ENCODE measurements at places on chromosomes 5 and 9.
A peak's percentile ranks its signal among the peaks of the same experiment; 100 is the strongest.

DNA sequence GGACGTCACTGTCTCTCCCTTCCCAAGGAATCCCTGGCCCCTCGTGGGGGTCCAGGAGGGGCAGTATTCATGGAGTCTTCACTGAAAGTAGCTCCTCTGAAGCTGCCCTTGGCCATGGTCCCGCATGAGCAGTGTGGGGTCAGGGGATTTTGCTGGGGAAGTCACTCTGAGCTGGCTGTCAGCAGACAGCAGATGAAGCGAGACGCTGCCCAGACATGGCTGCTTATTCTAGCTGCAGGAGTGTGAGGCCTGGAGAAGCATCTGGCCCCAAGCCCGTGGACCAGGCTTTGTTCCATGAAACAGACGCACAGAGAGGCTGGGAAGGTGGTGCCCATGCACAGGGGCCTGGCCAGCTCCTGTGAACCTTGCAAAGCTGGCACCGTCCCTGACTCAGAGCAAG, 21.5 kb upstream of the ASS1 start:
- no peak for DNase-seq

GRCh38 chr9:20390400-20390799, 231.9 kb downstream of the MLLT3 start:
- no peak for DNase-seq

GRCh38 chr5:112693301-112693700, 44.4 kb upstream of the APC start:
- no peak for DNase-seq

GRCh38 chr9:126490214-126490631, 123.5 kb upstream of the LMX1B start:
- DNase-seq = no peak

DNA sequence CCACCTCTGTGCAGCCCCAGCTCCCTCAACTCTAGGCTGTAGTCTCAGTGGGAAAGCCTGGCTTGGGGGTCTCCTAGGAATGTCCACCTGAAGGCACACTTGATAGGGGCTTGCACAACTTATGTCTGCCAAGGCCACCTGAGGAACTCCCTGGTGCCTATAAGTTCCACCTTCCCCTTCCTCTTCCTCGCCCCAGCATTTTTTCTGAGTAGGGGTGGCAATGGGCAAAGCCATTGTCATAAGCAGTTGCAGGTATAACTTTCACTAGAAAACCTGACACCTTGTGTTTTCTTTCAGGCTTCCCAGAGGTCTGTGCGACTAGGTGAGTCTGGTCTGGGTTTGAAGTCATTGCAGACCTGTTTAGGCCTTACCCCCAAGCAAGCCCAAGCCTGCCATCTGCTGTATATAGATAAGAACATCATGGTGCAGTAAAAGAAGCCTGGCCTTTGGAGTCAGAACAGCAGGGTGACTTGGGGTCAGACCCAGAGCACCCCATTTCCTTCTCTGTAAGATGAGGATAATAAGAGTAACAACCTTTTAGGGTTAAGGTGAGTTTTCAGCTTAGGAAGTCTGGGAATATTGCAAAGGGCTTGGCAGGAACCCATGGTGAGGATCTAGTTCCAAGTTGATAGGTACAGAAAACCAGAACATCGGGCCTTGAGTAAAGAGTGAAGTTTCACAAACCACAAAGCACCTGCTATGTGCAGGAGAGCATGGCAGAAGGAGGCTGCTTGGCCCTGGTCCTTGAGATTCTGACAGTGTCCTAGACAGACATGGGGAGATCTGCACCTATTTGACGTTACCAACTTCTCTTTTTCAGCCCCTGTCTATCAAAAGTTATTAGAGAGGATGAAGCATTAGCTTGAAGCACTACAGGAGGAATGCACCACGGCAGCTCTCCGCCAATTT, 33.8 kb downstream of the TGFBI start:
- DNase-seq = no peak

DNA sequence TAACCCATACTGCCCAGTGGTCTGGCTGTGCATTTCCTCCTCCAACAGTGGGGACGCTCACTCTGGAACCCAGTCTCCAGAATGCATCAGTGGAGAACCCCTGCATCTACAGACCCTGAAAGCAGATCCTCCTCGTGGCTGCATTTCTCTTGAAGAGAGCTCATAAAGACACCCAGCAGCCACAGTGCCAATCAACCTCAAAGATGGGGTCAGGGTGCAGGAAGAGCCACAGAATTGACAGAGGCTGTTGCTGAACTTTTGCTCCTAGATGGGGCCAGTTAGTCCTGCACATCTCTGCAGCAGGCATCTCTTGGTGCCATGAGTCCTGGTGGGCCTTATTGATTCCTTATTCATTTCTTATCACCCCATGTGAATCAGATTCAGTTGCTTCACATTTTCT, 39.6 kb downstream of the ADRB2 start:
- DNase-seq = no peak

DNA sequence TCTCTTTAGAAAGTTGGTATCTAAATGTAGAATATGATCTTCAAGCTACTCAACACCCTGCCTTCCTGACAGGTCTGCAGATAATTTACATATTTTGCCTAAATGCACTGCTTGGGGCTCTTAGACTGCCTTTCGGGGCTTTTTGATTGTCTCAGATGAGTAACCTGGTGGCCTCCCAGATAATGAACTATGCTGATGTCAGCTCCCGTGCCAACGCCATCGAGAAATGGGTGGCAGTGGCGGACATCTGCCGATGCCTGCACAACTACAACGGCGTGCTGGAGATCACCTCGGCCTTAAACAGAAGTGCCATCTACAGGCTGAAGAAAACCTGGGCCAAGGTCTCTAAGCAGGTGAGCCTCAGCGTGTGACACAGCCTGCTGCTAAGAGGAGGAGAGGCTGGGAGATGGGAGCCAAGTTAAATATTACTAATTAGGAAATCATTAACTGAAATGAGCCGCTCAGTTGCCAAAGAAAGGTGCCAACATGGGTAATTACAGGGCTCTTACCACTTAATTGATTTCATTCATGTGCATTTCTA, 20.8 kb upstream of the CKMT2 start:
- DNase-seq = no peak

- DNase-seq = no peak
Observed at GRCh38 chr5:35133186-35133585, 85.4 kb upstream of the AGXT2 start.

- DNase-seq = peak; percentile 43
Observed at GRCh38 chr5:38426490-38426889, 130.0 kb downstream of the LIFR start.

- DNase-seq = no peak
Observed at GRCh38 chr9:113481176-113481787, 17.8 kb downstream of the RGS3 start.

- DNase-seq = no peak
Observed at GRCh38 chr5:157294407-157295091, 28.6 kb downstream of the CYFIP2 start.

GRCh38 chr9:78707080-78707479, 410.2 kb downstream of the PSAT1 start:
- DNase-seq = no peak

DNA sequence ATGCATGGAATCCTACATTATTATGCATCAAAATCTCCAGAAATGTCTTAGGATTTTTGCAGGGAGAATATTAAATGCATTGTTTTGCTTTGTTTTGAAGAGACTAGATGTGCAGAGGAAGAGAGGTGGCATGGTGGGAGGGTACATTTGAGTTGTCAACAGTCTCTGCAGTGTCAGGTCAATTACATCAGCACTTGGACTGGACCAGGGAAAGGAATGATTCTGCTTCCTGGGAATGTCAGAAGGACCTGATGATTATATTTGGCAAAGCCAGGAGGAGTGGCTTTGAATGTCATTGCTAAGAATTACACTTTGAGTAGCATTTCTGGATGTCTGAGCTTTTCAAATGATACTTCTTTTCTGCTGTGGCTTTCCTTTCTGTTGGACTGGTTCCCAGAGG, 17.5 kb upstream of the TMEFF1 start:
- no peak for DNase-seq

DNA sequence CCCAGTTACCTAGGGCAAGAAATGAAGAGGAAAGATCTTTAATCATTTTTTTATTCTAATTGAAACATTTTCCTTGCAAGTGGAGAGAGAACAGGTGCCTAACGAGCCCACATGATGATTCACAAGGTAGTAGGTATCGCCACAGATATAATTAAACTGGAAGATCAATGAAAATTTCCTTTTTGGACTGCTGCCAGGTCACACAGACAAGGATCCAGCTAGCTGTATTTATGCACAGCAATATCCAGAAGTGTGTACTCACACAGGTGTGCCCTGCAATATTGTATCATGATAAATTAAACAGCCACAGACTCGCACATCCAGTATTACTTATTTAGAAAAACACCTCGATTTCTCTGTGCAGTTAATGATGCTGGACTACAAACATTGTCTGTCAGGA, 294.0 kb upstream of the SMARCA2 start:
- no peak for DNase-seq

DNA sequence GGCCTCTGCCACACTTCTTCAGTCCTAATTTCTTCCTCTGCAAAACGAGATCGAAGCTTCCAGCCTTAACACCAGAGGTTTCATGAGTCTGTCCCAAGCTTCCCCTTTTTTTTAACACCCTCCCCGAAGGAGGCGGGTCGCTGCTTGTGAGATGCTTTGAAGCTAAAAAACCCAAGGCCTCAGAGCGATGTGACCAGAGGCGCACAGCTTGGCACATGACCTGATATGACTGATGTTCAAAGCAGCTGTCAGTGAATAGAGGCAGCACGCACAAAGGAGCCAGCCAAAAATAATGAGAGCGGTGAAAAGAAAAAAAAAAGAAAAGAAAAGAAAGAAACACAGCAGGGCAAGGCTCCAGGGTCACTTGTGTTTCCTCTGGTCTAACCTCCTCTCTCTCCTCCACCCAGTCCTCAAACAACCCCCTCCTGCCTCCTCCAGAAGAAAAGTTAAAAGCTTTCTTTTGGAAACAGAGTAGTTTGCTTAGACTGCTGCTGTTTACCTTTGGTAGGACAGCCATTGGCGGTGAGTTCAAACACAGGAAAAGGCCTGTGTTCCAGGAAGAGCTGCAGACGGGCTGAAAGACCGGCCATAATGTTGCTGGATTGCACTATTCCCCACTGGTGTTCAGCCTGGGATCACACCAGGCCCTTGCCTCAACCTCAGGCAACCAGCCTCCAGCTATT, 10.9 kb upstream of the ZNF366 start:
- no peak for DNase-seq

DNA sequence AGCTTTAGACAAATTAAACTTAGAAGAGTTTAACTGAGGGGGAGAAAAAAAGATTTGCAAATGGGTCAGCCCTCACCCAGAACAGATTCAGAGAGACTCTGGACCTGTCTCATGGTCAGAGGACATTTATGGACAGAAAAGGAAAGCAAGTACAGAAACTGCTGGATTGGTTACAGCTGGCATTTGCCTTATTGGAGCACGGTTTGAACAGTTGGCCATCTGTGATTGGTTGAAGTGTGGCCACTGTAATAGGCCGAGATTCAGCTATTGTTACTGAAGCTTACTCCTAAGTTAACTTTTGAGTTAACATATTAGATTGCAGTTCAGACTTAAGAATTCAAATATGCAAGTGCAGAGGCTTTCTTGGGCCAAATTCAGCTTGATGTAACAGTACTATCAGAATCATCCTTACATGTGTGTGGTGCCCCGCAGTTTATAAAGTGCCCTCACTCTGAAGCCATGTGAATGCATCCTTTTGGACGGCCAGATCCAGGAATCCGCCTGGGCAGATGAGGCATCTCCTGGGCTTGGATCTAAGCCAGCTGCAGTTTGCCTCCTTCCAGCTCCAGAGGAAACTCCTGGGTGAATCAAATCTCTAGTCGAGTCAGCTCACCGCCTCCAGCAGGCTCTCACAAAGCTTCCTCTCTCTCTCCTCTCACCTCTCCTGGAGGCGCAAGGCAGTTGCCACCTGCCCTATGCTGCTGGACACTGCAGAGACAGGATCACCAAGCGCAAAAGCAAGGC, 165.2 kb downstream of the ADAMTS12 start:
- peak; percentile 37 for DNase-seq

GRCh38 chr9:112285056-112285455, 48.4 kb downstream of the PTBP3 start:
- no peak for DNase-seq

DNA sequence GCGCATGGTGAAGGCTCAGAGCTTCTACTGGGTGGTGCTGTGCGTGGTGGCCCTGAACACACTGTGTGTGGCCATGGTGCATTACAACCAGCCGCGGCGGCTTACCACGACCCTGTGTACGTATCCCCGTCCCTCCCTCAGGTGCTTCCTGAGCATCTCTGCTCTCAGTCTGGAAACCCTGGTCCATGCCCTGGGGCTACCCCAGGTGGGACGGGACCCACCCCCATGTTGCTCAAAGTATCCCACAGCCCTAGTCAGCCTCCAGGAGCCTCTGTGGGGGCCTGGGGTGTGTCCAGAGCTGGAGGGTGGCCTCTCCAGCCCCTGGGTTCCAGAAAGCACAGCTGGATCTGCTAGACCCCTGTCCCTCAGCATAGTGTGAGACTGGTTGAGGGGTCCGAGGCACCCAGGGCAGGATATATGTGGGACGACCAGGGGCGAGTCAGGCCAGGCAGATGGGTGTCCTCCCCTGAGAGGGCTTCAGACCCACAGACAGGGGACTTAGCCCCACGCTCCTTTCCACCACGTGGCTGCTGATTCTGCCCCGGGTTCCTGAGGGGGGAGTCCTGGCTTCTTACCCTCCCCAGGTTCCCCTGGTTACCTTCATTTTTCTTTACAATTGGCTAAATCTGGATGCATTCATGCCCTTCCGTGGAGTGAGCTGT, 94.0 kb downstream of the CACNA1B start:
- DNase-seq = no peak

DNA sequence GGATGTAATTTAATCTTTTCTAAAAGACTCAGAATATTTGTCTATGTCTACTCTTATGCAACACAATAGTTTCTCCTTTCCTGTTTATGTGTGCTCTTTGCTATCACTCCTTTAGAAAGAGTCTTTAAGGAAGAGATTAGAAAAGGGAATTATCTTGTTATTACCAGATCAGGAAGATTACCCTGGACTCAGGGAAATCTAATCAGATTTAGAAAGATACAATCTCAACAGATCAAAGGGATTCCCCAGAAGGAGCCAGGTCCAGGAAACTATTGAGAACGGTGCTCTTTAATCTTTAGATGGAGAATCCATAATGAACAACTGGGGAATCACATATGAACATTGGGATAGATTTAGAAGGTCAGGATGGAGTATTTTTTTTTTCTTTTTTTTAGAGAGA, 32.4 kb upstream of the ZFR start:
- no peak for DNase-seq

DNA sequence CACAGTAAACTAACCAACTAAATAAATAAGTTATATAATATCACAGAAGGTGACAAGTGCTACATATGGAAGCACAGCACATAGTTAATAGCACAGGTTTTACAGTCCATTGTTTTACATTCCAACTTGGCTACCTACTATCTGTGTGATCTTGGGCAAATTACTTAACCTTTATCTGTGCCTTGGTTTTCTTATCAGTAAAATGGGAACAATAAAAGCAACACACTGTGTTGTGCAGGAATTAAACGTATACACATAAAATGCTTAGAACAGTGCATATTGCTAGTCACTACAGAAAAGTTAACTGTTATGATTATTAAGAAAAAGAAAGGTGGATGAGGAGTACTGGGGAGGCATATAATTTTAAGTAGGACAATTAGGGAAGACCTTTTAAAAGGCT, 42.8 kb upstream of the GOLGA1 start:
- DNase-seq = no peak
